ENCODE measurements at places on chromosomes 4 and X.

GRCh38 chr4:165208741-165209388, 1.5 kb downstream of the KLHL2 start:
- DNase-seq: no peak

DNA sequence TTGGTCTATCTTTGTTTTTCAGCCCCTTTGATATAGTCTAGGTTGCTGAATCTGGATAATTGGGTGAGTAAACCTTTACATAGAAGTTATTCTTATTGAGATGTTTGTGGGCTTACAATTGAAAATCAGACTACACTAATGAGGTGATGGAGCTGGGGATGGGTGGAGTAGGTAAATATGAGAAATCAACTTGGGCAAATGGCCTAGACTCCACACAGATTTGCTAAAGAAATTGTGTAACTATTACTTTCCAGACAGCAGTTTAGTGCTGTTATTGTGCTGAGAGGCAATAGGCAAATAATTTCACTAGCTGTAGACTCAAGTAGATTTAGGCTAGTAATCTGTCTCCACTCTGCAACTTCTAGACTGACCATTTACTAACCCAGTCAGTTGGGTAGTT, 8.2 kb downstream of the DIAPH2 start:
- no peak for DNase-seq

DNA sequence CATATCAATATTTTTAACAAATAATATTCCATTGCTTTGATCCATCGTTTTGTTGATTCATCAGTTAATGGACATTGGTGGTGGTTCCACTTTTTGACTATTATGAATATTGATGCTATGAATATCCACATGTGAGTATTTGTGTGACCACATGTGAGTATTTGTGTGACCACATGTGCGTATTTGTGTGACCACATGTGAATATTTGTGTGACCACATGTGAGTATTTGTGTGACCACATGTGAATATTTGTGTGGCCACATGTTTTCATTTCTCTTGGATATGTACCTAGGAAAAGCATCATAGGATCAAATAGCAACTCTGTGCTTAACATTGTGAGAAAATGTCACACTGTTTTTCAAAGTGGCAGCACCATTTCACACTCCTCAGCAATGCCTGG, 433.6 kb upstream of the FRG1 start:
- no peak for DNase-seq

DNA sequence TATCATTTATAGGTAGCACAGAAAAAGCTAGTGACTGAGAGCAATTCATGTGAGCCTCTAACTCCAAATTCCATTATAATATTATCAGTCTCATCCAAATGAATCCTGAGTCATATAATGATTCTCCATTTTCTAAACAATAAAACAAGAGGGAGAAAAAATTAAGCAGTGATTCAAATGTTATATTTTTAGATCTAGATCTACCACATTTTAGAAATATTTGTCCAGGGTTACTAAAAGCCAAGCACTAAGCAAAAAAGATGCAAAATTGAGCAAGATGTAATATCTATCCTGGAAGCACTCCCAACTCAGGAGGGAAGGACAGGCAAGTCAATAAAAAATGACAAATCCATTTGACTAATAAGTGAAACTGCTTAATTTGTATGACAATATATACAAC, 172.8 kb downstream of the FBXW7 start:
- no peak for DNase-seq

GRCh38 chrX:136711147-136711546, 63.2 kb downstream of the CD40LG start:
- DNase-seq: no peak

GRCh38 chrX:19332983-19333382, 10.7 kb upstream of the PDHA1 start:
- no peak for DNase-seq

- DNase-seq: no peak
Observed at GRCh38 chr4:151434183-151434860, 25.3 kb downstream of the FHIP1A start.

DNA sequence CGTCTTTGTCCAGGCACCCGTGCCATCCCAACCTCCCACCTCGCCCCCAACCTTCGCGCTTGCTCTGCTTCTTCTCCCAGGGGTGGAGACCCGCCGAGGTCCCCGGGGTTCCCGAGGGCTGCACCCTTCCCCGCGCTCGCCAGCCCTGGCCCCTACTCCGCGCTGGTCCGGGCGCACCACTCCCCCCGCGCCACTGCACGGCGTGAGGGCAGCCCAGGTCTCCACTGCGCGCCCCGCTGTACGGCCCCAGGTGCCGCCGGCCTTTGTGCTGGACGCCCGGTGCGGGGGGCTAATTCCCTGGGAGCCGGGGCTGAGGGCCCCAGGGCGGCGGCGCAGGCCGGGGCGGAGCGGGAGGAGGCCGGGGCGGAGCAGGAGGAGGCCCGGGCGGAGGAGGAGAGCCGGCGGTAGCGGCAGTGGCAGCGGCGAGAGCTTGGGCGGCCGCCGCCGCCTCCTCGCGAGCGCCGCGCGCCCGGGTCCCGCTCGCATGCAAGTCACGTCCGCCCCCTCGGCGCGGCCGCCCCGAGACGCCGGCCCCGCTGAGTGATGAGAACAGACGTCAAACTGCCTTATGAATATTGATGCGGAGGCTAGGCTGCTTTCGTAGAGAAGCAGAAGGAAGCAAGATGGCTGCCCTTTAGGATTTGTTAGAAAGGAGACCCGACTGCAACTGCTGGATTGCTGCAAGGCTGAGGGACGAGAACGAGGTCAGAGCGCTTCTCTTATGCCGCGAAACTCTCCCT, at the start of gene TET2:
Gene TET2, plus strand, starts transcription at position 601 of the 740 bp plus-strand sequence. CDS start 87,067 bp downstream, outside the sequence.
- peak; percentile 68 for DNase-seq

GRCh38 chr4:124234771-124235170, 477.8 kb downstream of the ANKRD50 start:
- DNase-seq: no peak

- no peak for DNase-seq
Observed at GRCh38 chrX:123600181-123600580, 132.7 kb downstream of the THOC2 start.

DNA sequence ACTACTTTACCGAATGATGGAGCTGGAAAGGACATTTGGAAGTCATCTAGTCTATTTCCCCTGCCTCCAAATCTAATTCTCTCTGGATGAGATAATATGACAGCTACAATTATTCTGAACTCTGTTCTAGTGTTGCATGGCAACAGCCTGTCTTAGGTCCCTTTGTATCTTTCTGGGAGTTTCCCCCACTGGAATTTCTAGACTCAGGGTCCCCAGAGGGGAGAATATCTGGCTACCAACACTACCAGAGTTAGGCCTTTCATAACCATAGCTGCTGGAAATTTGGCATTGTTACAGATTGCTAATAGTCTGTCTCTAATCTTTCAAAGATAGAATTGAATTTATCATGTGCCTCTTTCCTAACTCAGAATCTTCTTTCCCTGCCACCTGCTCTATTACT, 4.5 kb downstream of the MSN start:
- DNase-seq: no peak

- no peak for DNase-seq
Observed at GRCh38 chr4:7620086-7620813, 185.5 kb upstream of the PSAPL1 start.

- DNase-seq: no peak
Observed at GRCh38 chrX:8728932-8729535, 2.9 kb downstream of the ANOS1 start.

DNA sequence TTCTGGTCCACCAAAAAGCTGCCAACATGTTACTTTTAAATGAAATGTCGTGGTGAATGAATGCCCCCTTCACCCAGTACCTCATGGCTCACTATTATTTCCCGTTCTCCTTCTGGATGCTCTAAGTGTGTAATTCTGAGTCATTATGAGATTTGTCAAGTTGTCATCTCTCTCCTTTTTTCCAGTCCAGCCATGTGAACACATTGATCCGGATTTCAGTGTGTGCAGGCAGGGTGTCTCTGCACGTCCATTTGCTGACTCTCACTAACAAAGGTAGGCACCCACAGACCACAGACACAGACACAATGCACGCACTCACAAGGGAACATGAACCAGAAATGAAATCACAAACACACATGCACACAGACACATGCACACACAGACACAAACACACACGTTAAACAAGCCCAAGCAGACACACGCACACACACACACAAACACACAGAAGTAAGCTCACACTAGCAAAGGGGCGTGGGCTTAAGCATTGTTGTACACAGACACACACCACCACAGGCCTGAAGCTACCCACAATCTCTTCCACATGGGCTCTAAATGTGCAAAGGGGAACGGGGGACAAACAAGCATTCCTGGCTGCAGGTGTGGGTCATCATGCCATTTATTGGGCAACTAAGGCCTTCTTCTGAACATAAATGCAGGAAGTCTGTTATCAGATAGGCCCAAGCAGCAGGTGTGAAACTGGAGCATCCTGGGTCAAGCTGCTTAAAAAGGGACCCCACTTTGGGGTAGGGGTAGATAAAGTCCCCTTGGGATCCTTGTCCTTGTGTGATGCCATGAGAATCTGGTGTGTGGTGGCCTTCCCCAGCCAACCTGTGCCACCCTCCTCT, 58.1 kb downstream of the NBDY start:
- DNase-seq: no peak

DNA sequence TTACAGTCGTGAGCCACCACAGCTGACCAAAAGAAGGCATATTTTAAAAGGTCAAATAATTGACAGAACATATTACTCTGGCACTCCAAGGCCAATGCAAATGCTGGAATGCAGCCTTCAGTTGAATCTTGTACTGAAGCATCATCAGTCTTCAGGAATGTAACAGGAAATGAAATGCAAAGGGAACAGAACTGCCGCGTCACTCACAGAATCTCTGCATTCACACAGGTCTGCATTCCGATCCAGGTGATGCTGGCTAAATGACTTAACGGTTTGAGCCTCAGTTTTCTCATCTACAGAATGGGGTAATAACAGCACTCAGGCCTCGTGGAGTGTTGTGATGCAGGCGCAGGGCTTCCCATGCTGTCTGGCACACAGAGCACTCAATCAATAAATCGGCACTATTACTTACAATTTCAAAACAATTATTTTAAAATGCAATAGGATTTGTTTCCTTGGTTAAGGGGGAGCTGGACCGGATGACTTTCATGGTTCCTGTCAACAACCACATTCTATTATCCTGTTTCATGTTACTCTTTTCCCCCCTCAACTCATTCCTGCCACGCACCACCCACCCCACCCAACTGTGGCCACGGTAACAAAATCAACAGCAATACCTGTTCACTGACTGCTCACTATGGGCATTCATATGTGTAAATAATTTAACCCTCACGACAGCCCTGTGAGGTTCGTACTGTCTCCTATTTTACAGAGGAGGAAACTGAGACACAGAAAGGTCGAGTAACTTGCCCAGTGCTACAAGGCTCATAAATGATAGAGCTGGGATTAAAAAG, 32.4 kb downstream of the IGFBP7 start:
- no peak for DNase-seq

GRCh38 chr4:116055857-116056827, 942.7 kb upstream of the NDST4 start:
- peak; percentile 22 for DNase-seq

- no peak for DNase-seq
Observed at GRCh38 chr4:26194764-26195163, 126.0 kb upstream of the RBPJ start.

DNA sequence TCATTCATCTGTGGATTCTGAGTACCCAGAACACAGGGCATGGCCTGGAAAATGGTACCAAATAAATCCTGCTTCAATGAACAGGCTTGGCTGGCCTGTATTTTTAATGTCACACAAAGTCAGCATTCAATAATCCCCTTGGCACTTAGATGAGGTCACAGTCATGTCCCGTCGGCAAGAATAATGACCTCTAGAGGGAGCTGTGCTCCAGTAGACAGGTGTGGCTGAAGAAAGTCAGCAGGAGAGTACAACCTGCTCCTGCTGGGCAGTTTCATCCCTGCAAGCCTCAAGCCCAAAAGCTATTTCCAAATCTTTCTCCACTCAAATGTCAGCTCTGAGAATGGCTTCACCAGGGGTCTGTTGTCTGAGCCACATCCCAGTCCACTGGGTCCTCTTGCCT, 404.0 kb upstream of the F9 start:
- no peak for DNase-seq

- no peak for DNase-seq
Observed at GRCh38 chr4:138184886-138185285, 57.3 kb downstream of the SLC7A11 start.

DNA sequence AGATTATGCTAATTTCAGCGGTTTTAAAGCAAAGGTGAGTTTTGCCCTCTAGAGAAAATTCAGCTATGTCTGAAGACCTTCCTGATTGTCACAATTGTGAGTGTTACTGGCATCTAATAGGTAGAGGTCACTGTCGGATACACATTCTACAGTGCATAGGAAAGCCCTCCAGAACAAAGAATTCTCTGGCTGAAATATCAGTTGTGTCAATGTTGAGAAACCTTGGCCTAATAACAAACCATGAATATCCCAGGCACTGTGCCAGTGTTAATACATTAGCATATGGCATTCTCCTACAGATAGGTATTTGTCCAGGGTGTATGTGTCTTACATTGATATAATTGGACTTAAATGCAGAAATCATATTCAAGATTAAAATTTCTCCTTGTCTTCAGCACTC, 294.3 kb downstream of the FSTL5 start:
- no peak for DNase-seq

DNA sequence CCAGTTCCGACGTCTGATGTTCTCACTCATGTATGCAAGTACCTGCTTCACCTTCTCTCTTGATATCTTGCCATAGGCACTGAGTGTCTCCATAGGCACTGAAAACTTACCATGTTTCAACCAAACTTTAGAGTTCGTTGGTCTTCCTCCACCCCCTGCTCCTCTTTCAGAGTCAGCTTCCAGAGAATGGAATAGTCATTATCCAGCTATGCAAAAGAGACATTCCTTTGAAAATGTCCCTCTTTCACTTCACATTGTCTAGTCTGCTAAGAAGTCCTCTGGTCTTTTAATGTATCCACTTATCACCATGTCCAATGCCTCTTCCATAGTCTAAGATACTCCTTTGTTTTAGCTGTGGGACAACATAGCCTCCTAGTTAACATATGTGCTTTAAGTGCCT, 566.0 kb upstream of the TENM3 start:
- DNase-seq: no peak

DNA sequence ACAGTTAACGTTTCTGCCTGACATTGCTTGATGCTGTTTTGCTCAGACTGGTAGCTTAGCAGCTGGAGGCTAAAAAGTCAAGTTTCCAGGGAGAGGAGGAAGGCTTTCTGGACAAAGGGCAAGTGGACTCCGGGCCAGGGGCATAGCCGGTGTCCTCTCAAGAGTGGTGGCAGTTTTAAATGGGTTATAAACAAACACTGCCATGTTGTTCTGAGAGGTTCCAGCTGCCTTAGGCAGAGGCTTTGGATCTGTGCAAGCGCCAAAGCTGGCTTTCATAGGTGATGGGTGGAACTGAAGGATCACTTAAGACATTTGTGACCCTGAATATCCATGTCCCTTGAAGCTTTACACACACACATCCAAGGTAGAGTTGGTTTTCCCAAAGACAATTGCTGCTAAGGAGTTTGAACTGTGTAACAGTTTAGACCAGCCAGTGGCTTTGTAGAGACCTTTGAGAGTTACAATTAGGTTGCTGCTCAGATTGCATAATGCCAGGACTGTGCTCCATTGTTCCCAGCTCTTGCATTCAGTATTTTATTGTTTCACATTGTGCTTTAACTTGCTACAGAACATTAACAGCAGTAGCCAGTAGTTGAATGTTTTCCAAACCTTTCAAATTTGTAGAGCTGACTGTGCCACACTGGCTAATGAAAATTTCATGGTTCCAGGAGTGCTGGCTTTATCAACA, 54.1 kb upstream of the AP1S2 start:
- DNase-seq: no peak

GRCh38 chr4:38574559-38575333, 89.3 kb upstream of the KLF3 start:
- no peak for DNase-seq

- DNase-seq: no peak
Observed at GRCh38 chr4:162164906-162165510, 1.2 kb upstream of the FSTL5 start.

Measured in HCT116 (cell line).